ENCODE measurements at places on chromosomes 13 and 19.

- H3K4me3 ChIP-seq = no peak overlapping the region
- H3K4me1 ChIP-seq = no peaks in the 10 kb centered on the region
- H3K27me3 ChIP-seq = peaks cover 41% of the 10 kb centered on the region
- H3K36me3 ChIP-seq = no peaks in the 10 kb centered on the region
Measured at GRCh38 chr13:110830800-110831371, 84.0 kb downstream of the ANKRD10 start.

GRCh38 chr13:100534147-100534843 is 54.3 kb downstream of the GGACT start:
- H3K27me3 ChIP-seq = no peaks in the 10 kb centered on the region
- DNase-seq = no peak
- no peaks in the 10 kb centered on the region for H3K36me3 ChIP-seq
- H3K27ac ChIP-seq = no peak overlapping the region
- no peaks in the 10 kb centered on the region for H3K4me1 ChIP-seq

DNA sequence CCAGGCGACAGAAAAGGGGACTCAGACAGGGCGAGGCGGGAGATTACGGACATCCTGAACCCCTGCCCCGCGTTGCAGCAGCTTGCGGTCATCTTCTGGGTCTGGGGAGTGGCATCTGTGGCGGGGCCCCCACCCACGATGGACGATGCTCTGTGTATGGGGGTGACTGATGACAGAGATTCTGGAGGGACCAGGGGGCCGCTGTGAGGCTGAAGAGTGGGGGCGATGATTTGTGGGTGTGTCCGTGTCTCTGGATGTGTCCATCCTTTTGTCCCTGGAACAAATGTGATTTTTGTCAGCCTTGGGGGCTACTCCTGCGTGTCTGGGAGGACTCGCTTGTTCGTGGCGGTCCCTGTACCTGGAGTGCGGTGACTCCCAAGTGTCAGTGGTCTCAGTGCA is 17.7 kb downstream of the ZNF77 start:
- no peaks in the 10 kb centered on the region for H3K27me3 ChIP-seq
- H3K36me3 ChIP-seq = peaks cover 7% of the 10 kb centered on the region
- no peaks in the 10 kb centered on the region for H3K4me1 ChIP-seq
- no peak overlapping the region for H3K4me3 ChIP-seq

- no peaks in the 10 kb centered on the region for H3K27me3 ChIP-seq
- peaks cover 17% of the 10 kb centered on the region for H3K36me3 ChIP-seq
- DNase-seq = no peak
- no peak overlapping the region for H3K4me3 ChIP-seq
- peaks cover 10% of the 10 kb centered on the region for H3K4me1 ChIP-seq
- no peak overlapping the region for H3K27ac ChIP-seq
Measured at GRCh38 chr19:32403291-32403995, 2.1 kb upstream of the DPY19L3 start.

DNA sequence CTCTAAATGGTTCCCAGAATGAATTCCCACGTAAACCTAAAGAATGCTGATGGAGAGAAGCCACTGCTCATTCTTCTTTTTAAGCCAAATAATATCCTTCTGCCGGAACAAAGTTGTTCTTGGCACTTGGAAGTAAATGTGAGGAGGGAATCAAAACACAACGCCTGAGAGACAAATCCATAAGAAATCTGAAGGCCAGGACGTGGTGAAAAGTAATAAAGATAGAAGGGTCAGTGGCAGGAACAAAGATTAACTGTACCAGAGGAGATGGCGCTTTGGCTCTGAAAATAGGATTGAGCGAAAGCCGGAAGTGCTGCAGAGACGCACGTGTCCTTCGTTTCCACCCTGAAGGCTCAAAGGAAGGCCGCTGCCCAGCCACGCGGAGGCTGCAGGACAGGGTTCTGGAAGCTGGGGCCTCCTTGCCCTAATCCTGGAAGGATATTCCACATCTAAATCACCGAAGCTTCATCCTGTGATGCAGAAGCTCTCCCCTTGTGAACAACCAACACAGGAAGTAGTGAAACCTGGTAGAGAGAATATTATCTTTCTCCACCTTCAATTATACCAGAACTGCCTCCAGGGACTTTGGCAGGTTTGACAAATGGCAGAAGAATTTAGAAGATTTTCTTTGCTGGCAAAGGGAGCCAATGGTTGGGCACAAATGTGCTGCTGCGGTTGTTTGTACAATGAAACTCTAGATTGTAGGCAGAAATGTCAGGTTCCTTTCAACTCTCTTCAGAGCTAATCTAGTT is 214.6 kb upstream of the SERP2 start:
- no peaks in the 10 kb centered on the region for H3K36me3 ChIP-seq
- no peaks in the 10 kb centered on the region for H3K4me1 ChIP-seq
- no peak overlapping the region for H3K27ac ChIP-seq

GRCh38 chr19:16289594-16289993 is 35.0 kb upstream of the KLF2 start:
- H3K36me3 ChIP-seq = no peaks in the 10 kb centered on the region
- DNase-seq = no peak
- no peak overlapping the region for H3K27ac ChIP-seq
- H3K4me3 ChIP-seq = no peak overlapping the region
- H3K4me1 ChIP-seq = peaks cover 20% of the 10 kb centered on the region

GRCh38 chr13:47932950-47933923 is 67.8 kb downstream of the SUCLA2 start:
- H3K4me1 ChIP-seq = no peaks in the 10 kb centered on the region
- no peaks in the 10 kb centered on the region for H3K27me3 ChIP-seq
- no peak overlapping the region for H3K27ac ChIP-seq
- peaks cover 3% of the 10 kb centered on the region for H3K36me3 ChIP-seq
- DNase-seq = no peak
- H3K4me3 ChIP-seq = no peak overlapping the region

GRCh38 chr19:17615889-17616685 is 60.6 kb downstream of the COLGALT1 start:
- DNase-seq = no peak
- no peaks in the 10 kb centered on the region for H3K27me3 ChIP-seq
- no peaks in the 10 kb centered on the region for H3K36me3 ChIP-seq
- H3K27ac ChIP-seq = no peak overlapping the region
- H3K4me1 ChIP-seq = no peaks in the 10 kb centered on the region

DNA sequence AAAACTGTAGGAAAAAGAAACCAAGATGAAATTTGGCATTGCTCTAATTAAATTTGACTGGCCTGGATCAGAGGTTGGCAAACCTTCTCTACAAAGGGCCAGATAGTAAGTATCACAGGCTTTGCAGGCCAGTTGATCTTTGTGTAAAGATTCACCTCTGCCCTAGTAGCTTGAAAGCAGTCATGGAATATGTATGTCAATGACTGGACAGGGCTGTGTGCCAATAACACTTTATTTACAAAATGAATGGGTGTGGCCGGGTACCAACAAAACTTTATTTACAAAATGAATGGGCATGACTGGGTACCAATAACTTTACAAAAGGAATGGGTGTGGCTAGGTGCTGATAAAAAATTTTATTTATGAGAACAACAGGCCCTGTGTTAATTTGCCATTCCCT is 20.0 kb downstream of the SIN3B start:
- peaks cover 96% of the 10 kb centered on the region for H3K36me3 ChIP-seq
- peak overlapping the region; percentile 3 for H3K27ac ChIP-seq
- peaks cover 27% of the 10 kb centered on the region for H3K4me1 ChIP-seq

DNA sequence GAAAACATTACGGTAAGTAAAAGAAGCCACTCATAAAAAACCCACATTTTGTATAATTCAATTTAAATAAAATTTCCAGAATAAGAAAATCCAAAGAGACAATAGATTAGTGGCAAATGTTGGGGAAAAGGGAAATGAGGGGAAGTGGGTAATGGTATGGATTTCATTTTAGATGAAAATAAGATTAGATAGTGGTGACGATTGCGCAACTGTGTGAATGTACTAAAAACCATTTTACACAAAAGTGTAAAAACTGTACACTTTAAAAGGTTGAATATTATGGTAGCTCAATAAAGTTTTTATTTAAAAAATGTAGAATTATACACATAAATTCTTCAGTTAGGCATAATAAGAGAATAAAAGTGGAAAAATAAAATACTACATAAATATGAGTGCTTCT is 3.7 kb downstream of the MBD3L1 start:
- H3K4me3 ChIP-seq = no peak overlapping the region
- H3K4me1 ChIP-seq = no peaks in the 10 kb centered on the region
- no peak for DNase-seq
- no peak overlapping the region for H3K27ac ChIP-seq
- peaks cover 5% of the 10 kb centered on the region for H3K27me3 ChIP-seq

DNA sequence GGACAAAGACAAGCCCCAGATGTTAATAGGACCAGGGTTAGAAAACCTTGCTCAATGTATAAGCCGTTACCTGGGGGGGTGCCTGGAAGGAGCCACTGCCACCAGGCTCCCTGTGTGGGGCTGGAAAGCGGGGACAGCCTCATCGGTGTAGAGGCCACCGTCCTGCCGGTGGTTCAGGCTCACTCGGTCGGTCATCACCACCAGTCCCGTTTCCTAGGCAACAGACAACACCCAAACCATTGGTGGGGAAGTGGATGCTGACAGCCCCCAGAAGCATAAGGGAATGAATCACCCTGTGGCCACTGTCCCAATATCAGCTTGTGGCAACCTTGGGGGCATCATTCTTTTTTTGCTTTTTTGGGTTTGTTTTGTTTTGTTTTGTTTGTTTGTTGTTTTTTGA is 55.8 kb downstream of the CPAMD8 start:
- H3K27ac ChIP-seq = no peak overlapping the region
- DNase-seq = peak; percentile 16
- H3K4me1 ChIP-seq = no peaks in the 10 kb centered on the region
- H3K36me3 ChIP-seq = no peaks in the 10 kb centered on the region
- H3K4me3 ChIP-seq = no peak overlapping the region

DNA sequence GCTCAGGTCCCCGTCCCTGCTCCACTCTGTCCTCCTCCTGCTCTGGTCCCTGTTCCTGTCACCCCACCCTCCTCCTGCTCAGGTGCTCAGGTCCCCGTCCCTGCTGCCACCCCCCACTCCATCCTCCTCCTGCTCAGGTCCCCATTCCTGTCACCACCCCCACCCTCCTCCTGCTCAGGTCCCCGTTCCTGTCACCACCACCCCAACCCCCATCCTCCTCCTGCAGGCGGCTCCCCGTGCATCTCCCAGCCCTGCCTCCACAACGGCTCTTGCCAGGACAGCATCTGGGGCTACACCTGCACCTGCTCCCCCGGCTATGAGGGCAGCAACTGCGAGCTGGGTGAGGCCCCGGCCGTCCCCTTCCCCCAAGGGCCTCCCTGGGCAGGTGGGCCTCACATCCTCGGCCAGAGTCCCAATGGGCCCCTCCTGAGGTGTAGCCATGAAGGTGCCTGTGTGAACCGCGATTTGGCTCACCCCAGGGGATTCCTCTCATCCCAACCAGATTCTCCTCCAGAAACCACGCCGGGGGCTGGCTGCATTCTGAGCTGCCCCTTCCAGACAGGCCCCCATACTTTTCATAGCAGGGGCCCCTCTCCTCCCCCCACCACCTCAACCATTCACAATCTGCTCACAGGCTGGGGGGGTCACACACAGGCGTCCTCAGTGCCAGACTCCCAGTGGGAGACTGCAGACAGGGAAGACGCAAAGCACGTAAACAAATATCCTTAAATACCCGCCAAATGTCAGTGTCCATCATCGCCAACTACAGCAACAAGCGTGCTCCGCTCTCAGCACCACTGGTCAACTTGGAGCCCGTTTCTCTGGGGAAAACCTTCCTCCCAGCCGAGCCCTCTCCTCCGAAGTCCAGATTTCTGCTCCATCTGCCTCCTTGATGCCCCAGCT is 4.6 kb downstream of the PROZ start:
- peaks cover 15% of the 10 kb centered on the region for H3K36me3 ChIP-seq
- DNase-seq = no peak
- no peak overlapping the region for H3K27ac ChIP-seq
- H3K4me1 ChIP-seq = peaks cover 22% of the 10 kb centered on the region
- H3K4me3 ChIP-seq = no peak overlapping the region

DNA sequence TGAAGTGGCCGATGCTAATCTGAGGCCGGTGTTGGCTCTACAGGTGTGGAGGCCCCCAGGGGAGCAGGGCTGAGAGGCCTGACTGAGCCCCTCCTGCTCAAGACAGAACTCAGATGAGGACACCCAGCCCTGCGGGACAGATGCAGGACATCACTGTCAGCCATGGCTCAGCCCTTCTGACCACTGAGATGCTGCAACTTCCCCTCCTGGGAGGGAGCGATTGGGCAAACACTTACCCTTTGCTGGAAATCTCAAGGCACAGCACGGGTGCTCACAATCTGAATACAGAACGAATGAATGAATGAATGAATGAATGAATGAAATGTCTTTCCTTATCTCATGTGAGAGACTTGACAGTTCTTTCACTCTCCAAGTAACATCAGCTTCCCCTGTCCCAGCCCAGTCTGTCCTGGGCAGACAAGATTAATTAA is 3.5 kb upstream of the SIGLEC7 start:
- DNase-seq = no peak
- H3K27ac ChIP-seq = no peak overlapping the region
- H3K4me1 ChIP-seq = no peaks in the 10 kb centered on the region
- H3K4me3 ChIP-seq = no peak overlapping the region
- H3K27me3 ChIP-seq = peaks cover 24% of the 10 kb centered on the region

- no peaks in the 10 kb centered on the region for H3K36me3 ChIP-seq
- DNase-seq = no peak
- no peak overlapping the region for H3K27ac ChIP-seq
- H3K4me3 ChIP-seq = no peak overlapping the region
Measured at GRCh38 chr19:46803555-46803954, 15.2 kb upstream of the SLC1A5 start.

GRCh38 chr19:16261584-16262368 is 62.9 kb upstream of the KLF2 start:
- DNase-seq = no peak
- no peak overlapping the region for H3K27ac ChIP-seq
- H3K27me3 ChIP-seq = no peaks in the 10 kb centered on the region
- H3K36me3 ChIP-seq = no peaks in the 10 kb centered on the region
- no peak overlapping the region for H3K4me3 ChIP-seq

GRCh38 chr13:50069261-50069660 is 54.0 kb downstream of the KCNRG start:
- H3K27ac ChIP-seq = no peak overlapping the region
- no peak overlapping the region for H3K4me3 ChIP-seq
- DNase-seq = no peak

GRCh38 chr19:41097302-41097701 is 9.1 kb downstream of the CYP2A13 start:
- no peak for DNase-seq
- no peak overlapping the region for H3K27ac ChIP-seq
- no peaks in the 10 kb centered on the region for H3K36me3 ChIP-seq
- no peaks in the 10 kb centered on the region for H3K4me1 ChIP-seq
- peaks cover 4% of the 10 kb centered on the region for H3K27me3 ChIP-seq
- H3K4me3 ChIP-seq = no peak overlapping the region

GRCh38 chr19:52734331-52734892 is 432 bp downstream of the ZNF611 start:
- peaks cover 5% of the 10 kb centered on the region for H3K4me1 ChIP-seq
- H3K4me3 ChIP-seq = peak overlapping the region; percentile 71
- no peak for DNase-seq
- H3K27ac ChIP-seq = peak overlapping the region; percentile 60
